H1 (cell line): ENCODE measurements at places on chromosomes 13 and 19.

GRCh38 chr13:26658448-26659385, 101.2 kb downstream of the WASF3 start:
- DNase-seq = no peak

GRCh38 chr19:6744381-6745301, 5.2 kb downstream of the TRIP10 start:
- DNase-seq = no peak

DNA sequence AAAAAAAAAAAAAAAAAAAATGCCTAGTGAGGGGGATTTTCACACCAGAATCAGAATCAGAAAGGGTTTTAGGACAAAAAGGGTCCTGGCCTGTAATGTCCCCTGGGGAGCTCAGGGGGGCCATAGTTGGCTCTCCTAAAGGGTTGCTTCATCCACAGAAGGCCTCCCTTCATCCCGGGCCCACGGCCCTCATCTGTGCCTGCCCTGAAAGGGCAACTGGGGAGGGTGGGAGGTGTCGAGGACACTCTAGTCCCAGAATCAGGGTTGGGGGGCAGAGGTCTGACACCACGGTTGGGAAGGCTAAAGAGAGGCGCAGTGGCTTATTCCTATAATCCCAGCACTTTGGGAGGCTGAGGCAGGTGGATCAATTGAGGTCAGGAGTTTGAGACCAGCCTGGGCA, 22.5 kb upstream of the ZNRF4 start:
- DNase-seq = no peak

DNA sequence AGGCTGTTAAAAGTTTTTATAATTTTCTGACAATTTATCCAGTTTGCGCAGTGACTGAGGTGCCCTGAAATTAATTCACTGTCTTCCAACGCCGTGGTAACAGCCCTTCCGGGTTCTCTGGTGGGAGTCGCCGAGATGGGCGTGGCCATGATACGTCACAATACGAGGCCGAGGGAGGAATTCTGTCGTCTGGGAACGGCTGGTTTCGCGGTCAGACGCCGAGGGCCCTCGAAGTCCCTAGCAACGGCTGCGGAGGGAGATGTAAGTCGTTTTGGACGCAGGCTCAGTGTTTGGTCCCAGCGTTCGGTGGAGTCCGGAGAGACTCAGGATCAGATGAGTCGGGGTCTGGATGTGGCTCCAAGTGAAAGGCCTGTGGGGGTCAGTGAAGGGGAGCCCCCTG, 21.7 kb downstream of the ZNF613 start:
- DNase-seq = no peak

DNA sequence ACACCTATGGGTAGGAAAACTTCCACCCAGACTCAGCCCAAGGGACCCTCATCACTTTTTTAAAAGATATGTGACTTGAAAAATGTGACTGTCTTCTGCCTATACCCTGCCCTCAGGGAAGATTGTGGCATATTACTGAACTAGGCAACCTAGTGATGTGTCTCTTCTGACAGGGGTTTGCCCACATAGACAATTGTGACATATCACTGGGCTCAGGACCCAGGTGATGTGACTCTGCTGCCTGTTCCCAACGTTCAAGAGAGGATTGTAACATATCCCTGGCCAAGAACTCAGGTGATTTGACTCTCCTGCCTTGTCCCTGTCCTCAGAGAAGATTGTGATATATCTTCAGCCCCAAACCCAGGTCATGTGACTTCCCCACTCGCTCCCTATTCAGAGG, 86.3 kb upstream of the ZNF43 start:
- DNase-seq = no peak

DNA sequence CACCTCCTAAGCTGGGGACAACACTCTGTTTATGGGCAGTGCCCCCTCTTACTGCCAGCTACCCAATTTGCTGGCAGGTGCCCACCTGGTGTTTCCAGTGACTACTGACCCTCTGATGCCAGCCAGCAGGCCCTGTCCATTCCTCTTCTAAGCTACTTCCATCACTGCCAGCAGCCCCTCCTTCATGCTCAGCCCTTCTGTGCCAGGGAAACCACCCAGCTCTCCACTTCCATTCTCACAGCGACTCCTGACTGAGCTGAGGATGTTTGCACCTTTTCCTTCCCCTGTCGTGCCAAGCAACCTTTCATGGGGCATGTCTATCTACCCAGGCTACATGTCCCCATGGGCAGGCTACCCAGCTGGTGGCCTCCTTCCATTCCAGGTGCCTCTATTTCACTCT, 24.0 kb upstream of the ZNF492 start:
- no peak for DNase-seq

GRCh38 chr13:96089749-96090239, at the start of gene HS6ST3:
Gene HS6ST3, plus strand, starts transcription at chr13:96090107.
- peak; percentile 38 for DNase-seq

DNA sequence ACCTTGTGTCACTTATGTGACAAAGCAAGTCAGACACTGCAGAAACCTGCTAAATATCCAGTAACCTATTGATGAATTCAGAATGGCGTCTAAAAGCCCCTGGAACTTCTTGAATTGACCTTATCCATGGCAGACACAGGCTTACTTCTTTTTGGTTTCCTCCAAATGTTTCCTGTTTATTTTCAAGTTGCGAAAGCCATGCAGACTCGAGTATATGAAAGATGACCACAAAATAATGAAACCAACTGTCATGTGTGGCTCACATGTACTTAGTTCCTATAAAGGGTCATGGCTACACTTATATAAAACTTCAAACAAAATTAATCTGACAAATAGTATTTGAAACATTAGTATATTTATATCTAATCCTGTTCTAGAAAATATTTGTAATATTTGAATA, 113.1 kb upstream of the FNDC3A start:
- no peak for DNase-seq

DNA sequence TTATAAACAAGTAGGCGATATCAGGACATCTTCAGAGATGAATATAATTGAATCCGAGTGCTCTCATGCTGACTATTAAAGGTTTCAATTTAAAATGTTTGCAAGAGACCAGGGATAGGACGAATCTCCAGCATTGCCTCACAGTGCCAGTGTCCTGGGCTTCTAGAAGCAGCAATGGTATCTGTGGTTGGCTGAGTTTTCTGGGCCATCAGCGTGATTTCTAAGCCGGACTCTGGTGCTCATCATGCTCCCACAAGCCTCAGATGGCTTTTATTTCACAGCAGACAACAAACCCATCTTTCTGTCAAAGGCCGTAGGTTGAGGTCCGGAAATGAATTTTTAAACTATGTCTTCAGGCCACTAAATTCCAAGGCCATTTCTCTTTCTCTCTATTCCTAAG, 187.7 kb downstream of the FOXO1 start:
- DNase-seq = no peak

DNA sequence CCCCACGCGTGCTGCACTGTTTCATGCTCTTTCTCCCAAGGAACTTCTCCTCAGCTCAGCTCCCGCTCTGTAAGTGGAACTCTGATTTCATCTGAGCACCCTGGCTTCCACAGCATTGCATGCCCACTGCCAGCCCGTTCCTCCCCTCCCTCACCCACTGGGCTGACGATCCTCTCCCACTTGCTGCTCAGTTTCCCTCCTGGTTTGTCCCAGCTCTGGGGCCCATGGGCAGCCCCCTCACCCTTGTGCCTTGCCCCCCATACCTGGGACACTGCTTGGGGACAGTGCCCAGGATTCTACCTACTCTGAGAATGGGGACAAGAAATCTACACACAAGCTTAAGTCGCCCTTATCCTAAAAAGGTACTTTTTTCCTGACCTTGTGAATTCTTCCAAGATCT, 115.9 kb upstream of the C1QTNF9B start:
- DNase-seq = no peak

- no peak for DNase-seq
Measured at GRCh38 chr13:102504002-102504401, 92.8 kb upstream of the TPP2 start.

DNA sequence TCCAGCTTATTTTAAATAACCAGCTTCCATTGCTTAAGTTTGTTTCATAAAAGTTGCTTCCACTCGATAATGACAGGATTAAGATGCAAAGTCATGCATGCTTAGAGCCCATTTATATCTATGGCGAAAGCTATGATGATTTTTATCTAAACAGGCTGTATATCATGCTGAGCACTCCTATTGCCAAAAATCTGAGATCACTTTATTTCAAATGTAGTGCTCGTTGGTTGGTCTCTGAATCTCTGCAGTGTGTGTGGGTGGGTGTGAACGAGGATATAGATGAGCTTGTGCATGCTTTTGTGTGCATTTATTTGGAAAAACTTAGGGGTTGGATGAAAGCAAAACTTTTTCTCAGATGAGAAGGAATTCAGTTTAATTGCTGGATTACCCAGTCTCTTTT, 27.0 kb upstream of the ARGLU1 start:
- DNase-seq = no peak

GRCh38 chr13:109625156-109625555, 161.2 kb downstream of the IRS2 start:
- DNase-seq = no peak

DNA sequence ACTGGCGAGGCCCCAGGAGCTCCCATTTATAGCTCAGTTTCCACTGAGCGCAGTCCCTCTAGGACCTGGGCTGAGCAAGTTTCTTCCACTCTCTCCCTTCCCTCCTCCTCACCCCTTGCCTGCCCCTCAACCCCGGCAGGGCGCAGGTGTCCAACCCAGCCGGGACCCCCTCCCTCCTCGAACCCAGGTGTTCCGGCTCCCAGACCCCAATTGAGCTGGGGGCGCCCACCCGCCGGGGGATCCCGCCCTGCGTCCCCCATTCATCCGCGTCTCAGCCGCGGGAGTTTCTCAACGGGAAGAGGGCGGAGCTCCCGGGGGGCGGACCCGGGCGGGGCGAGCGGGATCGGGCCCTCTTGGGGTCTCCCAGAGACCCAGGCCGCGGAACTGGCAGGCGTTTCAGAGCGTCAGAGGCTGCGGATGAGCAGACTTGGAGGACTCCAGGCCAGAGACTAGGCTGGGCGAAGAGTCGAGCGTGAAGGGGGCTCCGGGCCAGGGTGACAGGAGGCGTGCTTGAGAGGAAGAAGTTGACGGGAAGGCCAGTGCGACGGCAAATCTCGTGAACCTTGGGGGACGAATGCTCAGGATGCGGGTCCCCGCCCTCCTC, at the start of gene KIRREL2:
Gene KIRREL2 (plus strand): TSS at position 366 of the 604 bp plus-strand sequence. CDS start 209 bp downstream, at position 575.
- peak; percentile 90 for DNase-seq

- no peak for DNase-seq
Measured at GRCh38 chr19:14097532-14098151, 7.1 kb upstream of the SAMD1 start.

GRCh38 chr19:38851622-38852230, 1.9 kb upstream of the HNRNPL start:
- peak; percentile 94 for DNase-seq

- DNase-seq = no peak
Measured at GRCh38 chr19:18320865-18321733, 1.8 kb downstream of the LSM4 start.

- no peak for DNase-seq
Measured at GRCh38 chr13:93230261-93230855, 3.8 kb downstream of the GPC6 start.

GRCh38 chr13:32969516-32969941, 46.7 kb upstream of the KL start:
- no peak for DNase-seq

DNA sequence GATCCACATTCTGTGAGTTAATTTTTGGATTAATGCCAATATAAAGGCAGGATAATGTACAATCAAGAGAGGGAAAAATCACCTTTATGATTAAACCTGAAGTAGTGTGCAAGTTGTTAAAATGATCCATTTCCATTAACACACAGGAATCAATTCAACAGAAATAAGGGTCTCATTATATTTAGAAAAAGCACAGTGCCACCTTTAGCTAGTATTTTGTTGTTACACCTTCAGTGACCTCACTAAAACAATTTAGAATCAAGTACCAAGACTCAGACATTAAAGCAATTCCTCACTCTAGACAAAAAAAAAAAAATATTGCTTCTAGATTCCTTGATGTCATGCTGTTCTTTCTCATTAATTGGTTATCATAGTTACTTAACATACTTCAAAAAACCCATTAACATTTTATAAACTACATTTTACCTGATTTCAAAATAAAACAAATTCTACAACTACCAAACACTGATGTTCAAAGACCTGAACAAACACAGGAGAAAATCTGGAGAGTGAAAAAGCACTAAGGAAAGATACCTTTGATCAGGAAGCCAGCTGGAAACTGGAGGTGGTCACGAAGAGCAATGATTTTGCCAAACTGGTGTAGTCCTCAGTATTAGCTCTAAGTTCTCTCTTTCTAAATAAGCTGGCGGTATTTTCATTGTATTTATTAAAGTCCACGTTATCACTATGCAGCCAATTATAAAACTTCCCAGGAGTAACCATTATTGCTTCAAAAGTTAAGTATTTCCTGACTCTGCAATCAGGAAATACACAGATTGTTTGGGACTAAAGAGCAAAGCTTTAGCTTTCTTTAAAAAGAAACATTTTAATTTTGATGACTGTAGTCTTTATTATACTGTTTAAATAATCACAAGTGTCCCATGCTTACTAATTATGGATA, 115.3 kb downstream of the TBC1D4 start:
- DNase-seq = no peak

- DNase-seq = no peak
Measured at GRCh38 chr13:99347335-99347878, 40.2 kb upstream of the GPR183 start.

GRCh38 chr13:101875091-101875490, 422.6 kb downstream of the ITGBL1 start:
- no peak for DNase-seq

DNA sequence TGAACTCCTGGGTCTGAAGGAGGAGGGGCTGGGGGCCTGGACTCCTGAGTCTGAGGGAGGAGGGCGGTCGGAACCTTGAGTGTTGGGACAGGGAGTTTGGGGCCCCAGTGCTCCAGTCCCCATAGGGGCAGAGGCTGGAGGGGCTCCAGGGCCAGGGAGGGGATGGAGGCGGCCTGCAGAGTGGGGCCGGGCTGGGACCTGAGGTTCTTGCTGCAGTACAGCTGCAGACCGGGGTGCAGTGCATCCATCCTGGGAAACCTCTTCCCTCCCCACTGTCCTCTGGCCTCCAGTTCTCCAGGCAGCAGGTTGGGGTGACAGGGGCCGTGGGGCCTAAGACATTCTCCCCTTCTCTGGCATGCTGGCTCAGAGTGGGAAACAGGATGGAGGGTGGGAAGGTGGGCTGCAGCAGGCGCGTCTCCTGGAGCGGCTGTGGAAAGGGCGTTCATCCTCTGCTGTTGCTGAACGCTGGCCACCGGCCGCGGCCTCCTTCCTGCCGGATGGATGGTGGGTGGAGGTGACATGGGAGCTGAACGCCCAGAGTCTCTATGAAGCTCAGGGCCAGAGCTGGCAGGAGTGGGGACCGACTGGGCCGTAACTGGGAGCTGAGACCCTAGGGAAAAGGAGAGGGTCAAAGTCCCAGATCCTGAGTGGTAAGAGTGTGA, 1.6 kb downstream of the BRSK1 start:
- DNase-seq = no peak

- no peak for DNase-seq
Measured at GRCh38 chr13:70108356-70109105, at the start of gene KLHL1. Gene KLHL1, minus strand, starts transcription at chr13:70108452. Its CDS starts 753 bp downstream, at chr13:70107699.

- DNase-seq = no peak
Measured at GRCh38 chr19:16141043-16141442, 2.4 kb upstream of the HSH2D start.
